ENCODE measurements at places on chromosomes 2 and 18.

- DNase-seq, result no peak
These were observed 210.6 kb downstream of the SEPTIN10 start for GRCh38 chr2:109402980-109403840.

DNA sequence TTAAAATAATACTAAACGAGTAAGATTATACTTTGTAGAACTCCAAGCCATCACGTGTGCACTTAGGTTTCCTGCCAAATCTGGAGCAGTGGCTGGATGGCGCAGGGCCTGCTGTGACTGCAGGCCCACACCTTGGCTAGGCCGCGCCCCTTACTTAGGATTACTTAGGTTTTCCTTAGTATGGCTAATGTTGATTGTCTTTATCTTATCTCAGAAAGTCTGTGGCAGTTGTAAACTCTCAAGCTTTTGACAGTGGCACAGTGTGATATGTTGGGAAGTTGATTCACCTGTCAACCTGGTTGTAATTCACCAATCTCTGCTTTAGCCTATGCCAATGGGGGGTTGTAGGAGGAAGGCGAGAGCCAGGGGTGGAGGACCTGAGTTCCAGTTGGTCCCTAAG, 208.4 kb downstream of the ZNF407 start:
- no peak for DNase-seq

DNA sequence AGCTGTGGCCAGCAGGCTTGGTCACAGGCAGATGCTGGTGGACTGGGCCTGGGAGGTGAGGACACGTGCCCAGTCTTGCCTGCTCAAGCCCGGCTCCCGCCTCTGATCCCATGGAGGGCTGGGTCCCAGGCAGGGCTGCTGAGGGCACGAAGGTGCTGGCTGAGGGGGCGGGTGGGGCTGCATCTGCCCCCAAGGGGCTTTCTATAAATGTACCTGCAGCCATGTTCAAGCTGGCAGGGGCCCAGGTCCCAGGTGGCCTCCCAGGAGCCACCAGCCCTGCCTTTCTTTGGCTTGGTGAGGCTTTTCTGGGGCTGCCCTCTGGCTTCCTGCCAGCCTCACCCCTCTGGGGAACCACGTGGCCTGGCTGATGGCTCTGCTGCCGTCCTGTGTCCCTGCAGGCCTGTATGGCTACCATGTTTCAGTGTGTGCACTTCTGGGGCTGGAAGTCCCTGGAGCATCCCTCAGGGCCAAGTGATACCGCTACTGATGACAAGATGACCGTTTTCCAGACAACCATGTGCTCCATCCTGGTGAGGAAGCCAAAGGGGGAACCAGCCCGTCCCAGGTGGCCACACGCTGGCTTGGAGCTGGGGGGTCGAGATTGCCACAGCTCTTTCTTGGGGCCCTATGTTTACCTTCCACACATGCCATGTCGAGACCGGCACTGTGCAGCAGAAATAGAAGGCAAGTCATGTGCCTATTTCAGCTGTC, 23.2 kb downstream of the HJURP start:
- no peak for DNase-seq

DNA sequence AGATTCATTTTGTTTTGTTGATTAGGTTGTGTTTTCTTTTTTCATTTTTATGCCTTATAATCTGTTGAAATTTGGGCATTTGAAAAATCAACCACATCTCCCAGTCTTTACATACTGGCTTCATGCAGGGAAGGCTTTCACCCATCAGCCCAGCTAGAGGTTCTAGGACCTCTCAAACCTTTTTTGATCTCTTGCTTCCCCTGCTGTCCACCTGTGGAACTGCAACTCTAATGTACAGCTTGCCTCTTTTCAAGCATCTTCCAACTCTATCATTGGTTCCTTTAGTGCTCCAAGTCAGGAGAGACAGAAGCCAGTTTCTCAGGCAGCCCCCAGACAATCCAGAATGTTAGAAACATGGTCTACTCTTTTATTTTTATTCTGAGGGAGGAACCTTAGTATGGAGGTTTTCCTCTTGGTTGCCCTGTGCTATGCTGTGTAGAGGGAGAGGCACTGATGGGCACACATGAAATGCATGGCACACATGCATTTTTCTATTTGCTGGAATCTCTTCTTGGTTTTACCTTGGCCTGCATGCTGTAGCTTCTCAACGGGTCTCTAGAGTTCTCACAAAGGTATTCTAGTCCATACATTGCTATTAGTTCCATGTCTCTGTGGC, 107.2 kb upstream of the L3MBTL4 start:
- DNase-seq, result peak; percentile 1

DNA sequence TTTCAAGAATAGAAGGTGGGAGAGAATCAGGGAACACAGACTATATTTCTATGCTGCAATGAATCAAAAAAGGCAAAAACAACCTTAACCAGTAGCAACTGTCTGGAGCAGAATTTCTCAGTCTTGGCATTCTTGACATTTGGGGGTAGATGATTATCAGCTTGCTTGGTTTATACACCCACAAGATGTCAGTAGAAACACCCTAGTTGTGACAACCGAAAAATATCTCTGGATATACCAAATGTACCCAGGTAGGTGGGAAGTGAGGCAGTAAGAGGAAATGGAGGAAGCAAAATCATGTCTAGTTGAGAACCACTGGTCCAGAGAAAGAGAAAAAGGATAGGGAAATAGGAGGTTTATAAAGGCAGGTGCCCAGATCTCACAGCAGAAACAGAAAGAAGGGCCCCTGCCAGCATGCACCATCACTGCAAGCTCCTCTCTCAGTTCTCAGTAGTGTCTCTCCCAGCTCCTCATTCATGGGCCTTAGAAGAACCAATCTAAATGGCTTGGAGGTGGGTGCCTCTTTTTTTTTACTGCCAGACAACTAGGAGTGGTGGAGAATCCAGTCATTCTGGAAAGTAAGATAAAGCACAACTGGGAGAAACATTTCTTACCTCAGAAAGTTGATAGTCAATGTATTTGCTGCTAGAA, 50.4 kb downstream of the MBD2 start:
- DNase-seq, result no peak

- DNase-seq, result no peak
These were observed 66.1 kb downstream of the LRRFIP1 start for GRCh38 chr2:237693291-237693994.

GRCh38 chr2:26401739-26402541, at the start of gene DRC1:
Gene DRC1, plus strand, starts transcription at chr2:26401920. Its CDS starts 70 bp downstream, at chr2:26401990.
- DNase-seq, result no peak

DNA sequence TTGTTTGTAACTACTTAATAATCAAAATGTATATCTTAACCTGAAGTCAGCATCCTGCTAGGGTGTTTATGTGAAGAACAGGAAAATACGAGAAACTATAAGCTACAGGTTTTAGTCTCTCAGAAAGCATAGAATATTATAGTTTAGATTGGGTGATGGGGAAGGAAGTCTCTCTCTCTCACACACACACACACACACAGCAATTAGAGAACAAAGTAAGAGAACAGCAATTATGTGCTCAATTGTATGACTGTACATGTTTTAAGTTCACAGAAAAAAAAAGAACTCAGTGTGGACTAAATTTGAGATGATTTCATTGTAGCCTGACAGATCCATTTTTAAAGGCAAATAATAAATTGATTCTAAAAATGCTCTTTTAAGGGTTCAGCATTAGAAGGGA, 94.3 kb upstream of the ZNF516 start:
- DNase-seq, result no peak
